ENCODE measurements at places on chromosomes 12 and 14.
A peak's percentile ranks its signal among the peaks of the same experiment; 100 is the strongest.

DNA sequence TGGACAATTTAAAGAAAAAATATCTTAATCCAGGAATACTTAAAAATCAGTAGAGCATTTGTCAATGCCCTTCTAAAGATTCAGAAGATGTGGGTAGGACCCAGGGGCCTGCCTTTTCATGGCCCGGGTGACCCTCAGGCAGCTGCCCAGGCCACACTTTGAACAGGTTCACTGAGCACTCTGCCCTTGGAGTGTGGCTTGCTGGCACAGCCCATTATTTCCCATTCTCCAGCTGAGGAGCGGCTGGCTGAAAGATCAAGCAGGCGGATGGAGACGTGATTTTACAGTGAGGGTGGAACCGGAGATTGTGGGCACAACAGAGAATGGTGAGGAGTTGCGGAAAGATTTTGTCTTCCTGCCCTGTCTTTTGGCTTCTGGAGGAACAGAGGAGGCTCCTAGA is 7.1 kb upstream of the PRPH start:
- no peak for DNase-seq

DNA sequence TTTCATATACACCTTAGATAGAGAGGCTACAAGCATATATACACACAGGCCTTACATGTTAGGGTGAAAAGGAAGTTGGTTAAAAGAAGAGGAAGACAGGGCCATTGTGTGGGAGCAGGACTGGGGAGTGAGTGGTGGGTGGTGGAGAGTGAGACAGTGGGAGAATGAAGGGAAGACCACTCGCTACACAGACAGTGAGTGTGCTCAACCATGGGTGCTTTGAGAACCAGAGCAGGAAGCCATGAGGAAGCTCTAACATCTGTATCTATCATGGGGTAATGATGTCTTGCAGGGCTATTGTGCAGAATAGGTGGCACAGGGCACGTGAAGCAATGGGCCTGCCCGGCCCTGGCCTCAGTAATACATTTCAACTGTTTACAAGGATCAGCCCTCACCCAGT is 11.4 kb upstream of the KRT74 start:
- no peak for DNase-seq

- no peak for DNase-seq
Observed at GRCh38 chr12:68638721-68639395, 28.2 kb downstream of the RAP1B start.

- DNase-seq, result peak; percentile 96
Observed at GRCh38 chr14:21557084-21557901, 22.6 kb downstream of the OR10G3 start.

GRCh38 chr14:71001742-71002141 is 94.5 kb downstream of the PCNX1 start:
- DNase-seq, result no peak

GRCh38 chr14:77478796-77479195 is 19.8 kb downstream of the ISM2 start:
- DNase-seq, result no peak

- no peak for DNase-seq
Observed at GRCh38 chr14:91164676-91165075, 50.8 kb downstream of the DGLUCY start.

DNA sequence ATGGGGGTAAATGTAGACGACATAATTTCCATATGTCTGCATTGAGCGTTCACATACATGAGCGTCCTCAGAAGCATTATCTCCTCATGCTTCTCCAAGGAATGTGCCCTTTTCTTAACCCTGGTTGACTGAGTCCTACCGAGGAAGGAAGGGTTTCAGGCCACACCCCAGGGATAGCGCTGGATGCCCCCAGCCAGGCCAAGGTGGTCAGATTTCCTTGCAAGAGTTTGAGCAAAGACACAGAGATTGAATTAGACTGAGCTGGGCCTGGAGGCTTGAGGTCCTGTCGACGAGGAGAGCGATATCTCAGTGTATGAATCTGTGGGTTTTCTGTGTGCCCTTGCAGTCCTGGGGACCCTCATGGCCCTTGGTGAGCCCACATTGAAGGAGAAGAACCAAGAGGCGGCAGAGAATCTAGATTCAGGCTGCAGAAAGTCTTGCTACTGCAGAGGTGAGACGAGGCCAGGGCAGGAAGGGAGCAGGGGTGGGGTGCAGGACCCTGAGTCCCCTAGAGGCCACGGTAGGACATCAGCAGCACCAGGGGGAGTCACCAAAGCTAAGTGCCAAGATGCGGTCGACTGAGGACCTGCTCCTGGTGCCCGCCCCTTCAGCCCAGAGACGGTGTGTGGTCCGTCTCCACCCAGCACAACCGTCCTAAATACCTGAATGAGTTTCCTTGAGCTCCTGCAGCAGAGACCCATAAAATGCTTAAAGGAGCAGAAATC is 94.7 kb upstream of the DIO3 start:
- DNase-seq, result no peak

DNA sequence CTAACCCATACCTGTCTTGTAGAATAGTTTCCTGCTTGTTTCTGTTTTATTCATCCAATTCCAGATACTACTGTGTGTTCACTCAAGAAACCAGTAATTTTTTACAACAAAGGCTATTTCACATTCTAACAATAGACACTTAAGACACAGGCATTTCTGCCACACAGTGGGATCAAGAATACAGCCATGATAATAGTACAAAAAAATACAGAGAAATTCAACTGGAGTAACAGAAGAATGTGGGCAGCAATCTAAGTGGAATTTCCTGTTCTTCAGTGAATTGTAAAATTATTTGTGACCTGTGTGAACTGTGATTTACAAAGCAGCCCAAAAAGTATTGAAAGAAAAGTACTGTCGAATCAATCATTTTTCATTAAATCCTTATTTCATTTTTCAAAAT is 282.9 kb downstream of the CCER1 start:
- no peak for DNase-seq

DNA sequence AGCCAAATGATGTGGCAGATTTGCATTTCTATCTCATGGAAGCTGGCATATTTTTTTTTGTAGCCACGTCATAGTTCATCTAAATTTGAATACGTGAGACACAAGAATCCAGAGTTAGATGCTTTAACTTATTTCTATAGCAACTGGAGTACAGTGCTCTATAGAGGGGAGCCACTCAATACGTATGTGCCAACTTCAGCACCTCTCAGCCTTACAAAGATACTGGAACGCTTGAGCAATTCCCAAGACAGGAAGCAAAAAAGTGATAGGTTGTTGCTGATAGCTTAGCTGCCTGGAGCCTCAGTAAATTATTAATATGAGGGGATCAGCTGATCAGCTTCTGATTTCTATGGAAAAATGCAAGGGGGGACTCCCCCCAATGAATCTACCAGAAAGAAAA is 24.1 kb upstream of the PELI2 start:
- DNase-seq, result no peak

DNA sequence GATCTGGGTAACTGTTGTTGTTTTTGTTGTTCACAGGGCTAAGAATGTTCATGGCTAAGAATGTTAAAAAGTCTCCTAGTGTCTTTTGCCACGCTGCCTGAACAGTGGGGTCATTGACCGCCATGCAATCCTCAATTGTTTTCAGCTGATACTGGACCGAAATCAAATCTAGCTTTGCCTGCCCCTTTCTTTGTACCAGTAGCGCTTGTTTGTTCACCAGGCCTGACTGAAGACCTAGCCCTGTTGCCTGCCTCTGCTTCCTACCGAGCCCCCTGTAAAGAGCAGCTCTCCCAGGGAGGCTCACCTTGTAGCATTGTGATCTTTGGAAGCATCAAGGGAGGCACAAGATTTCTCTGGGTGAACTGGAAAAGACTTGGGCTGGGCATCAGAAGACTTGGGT is 6.7 kb downstream of the PSEN1 start:
- no peak for DNase-seq

GRCh38 chr14:37196604-37197420 is 925 bp upstream of the MIPOL1 start:
- DNase-seq, result peak; percentile 22

DNA sequence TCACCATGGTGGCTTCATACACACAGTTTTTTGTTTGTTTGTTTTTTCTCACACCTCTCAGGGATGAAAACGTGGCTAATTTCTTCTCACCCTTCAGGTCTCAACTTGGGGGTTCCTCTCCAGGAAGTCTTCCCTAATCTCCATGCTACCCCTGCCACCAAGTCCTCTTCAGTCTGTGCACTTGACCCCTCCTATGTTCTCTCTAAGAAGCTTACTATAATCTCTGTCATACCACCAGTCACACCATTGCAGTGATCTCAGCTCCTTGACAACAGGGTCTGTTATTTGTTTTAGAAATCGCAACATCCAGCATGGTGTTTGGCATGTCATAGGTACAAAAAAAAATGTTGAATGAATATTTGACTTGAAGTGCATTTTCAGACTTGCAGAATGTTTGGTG is 83.4 kb downstream of the PRORP start:
- DNase-seq, result no peak

- DNase-seq, result no peak
Observed at GRCh38 chr12:67925552-67925951, 63.7 kb upstream of the IFNG-AS1 start.

DNA sequence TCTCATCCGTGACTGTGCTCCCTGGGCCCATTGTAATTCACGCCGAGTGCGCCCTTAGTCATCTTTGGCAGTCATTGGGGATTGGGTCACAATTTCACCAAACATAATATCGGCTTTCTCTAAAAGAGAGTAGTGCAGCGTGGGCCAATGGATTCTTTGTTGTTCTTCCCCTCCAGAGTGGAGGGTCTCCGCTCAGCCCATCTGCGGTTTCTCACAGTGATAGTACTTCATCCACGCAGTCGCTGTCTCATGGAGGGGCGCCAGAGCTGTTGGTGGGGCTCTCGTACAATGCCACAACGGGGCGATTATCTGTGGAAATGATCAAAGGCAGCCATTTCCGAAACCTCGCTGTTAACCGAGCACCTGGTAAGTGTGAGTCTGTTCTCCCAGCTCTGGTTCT is 321.8 kb downstream of the SNAPC1 start:
- DNase-seq, result peak; percentile 50

- DNase-seq, result no peak
Observed at GRCh38 chr12:104175726-104176247, 37.8 kb upstream of the NFYB start.

DNA sequence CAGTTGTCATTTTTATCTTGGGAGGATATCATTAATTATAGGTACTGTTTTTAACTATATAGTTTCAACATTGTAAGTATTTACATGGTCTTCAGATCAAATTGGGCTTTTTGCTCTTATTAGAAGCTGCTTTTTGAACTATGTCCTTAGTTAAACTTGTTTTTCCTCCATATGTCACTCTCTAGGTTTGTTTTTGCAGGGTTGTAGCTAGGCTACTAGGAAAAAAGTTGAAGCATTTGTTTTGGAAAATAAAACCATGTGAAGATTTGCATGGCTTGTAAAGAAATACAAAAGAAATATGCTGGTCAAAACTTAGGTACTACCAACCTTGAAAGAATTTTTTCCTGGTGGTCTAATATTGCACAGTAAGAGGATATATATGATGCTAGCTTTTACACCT is 3.4 kb downstream of the ARID2 start:
- DNase-seq, result no peak

DNA sequence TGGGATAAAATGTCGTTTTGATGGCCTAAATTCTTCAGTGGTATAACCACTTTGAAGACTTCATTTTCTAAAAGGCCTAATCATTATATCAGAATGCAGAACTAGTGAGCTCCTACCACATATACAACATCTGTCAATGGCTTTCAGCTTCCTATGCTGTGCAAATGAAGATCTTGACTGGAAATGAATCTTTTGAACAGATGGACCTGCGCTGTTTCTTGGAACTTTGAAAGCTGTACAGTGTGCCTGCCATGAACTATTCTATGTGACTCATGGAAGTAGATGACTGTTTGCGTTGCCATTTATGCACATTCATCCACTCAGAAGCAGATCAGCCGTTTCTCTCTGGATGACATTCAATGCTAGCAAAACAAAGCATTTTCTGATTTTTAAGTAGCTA is 542.2 kb upstream of the USP15 start:
- no peak for DNase-seq

DNA sequence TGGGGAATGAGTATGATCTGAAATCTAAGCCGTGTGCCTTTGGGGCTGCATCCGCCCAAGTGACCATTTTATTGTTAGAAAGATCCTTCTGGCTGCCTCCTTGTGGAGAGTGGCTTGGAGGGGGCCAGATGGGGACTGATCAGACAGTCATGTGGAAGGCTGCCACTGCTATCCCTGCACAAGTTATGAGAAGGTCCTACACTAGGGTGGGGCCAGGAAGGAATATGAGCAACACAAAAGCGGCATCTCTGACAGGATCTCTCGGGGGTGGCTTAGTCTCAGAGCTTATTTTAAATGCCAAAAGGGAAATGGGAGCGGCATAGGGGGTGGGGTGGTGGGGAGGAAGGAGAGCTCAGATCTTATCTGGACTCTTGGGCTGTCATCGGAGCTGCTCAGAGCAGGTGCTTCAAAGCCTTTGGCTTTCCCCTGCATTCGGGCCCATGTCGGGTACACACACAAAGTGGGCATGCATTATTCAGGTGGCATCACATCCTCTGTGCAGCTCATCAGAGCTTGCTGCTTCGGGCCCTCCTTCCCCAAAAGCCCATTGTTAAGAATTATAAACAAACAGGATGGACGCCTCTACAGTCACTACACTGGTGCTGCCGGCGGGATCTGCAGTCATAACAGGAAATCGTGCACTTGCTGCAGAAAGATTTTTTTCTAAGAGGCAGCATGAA is 805.4 kb downstream of the VRK1 start:
- DNase-seq, result no peak

- no peak for DNase-seq
Observed at GRCh38 chr12:108854451-108855283, 2.7 kb downstream of the SSH1 start.

DNA sequence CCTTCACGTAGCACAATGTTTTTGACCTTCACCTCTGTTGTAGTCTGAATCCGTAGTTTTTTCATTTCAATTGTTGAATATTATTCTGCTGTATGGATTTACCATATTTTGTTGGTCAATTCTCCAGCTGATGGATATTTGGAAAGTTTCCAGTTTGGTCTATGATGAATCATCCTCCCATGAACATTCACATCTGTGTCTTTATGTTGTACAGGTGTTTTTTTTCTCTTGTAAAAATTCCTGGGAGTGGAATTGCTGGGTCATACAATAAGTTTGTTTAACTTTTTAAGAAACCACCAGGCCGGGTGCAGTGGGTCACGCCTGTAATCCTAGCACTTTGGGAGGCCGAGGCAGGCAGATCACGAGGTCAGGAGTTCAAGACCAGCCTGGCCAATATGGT is 36.7 kb upstream of the GNG2 start:
- no peak for DNase-seq

- DNase-seq, result no peak
Observed at GRCh38 chr12:94721173-94721572, 70.8 kb upstream of the TMCC3 start.

DNA sequence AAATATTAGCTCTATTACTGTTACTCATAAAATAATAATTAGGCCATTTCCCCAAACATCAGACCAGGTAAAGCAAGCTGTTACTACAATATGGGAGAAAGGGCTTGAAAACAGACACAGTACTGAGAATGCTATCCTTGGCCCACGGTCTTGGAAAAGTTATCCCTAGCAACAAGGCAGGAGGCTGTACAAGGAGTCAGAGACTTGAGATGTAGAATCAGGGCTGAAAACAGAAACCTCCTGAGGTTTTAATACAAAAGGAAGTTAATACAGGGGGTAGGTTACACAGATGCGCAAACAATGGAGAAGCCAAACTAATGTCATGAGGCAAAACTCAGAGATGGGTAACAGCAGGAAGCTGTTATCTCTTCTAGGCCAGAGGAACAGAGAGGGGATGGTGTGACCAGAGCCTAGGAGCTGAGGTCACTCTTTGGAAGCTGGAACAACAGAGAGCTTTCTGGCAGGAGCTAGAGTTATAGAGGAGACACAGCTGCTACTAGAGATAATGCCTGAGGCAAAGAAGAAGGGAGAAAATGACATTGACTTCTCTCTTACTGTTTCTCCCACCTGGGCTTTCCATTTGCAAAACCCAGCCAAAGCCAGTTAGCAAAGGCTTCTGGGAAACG is 248.8 kb downstream of the SUDS3 start:
- DNase-seq, result no peak

All from NCI-H1092 treated with DMSO at 0.1 percent for 48 hours (cell line).